ENCODE measurements at places on chromosomes 11 and 22.
A peak's percentile ranks its signal among the peaks of the same experiment; 100 is the strongest.

GRCh38 chr11:86140334-86140990 is 71.6 kb upstream of the PICALM start:
- DNase-seq = no peak

DNA sequence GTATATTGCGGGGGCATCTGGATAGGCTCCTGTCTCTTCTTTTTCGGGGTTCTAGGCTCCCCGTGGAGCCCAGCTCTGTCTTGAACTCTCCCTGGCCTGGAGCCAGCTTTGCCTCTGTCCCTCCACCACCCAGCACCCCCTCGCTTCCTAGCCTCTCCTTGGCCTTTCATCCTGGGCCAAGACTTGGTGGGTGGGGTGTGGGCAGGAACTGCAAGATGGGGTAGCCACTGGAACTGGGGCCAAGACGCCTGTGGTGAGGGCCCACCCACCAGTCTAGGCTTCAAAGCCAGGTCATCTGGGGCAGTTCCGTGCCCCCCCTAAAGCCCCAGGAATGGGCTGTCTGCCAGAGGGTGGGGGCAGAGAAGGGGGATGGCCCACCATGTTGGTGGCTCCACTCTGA is 1.7 kb upstream of the CRYBB1 start:
- no peak for DNase-seq

GRCh38 chr11:130114281-130114680 is 44.6 kb downstream of the APLP2 start:
- no peak for DNase-seq

GRCh38 chr11:95821640-95822039 is 31.3 kb downstream of the CEP57 start:
- DNase-seq = peak; percentile 85

DNA sequence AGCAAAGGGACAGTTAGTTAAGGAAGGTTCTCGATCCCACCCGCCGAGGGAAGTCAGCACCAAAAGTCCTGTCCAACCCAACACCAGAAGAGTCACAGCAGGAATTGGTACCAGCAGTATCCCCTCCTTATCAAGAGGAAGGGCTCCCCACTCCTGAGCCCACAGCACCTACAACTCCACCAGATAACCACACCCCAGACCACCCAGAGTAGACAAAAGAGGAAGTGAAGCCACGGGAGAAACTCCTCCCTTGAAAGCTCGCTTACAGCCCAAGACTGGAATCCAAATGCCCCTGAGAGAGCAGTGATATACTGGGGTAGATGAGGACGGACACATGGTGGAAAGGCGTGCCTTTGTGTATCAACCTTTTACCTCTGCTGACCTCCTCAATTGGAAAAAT is 7.3 kb upstream of the CD5 start:
- no peak for DNase-seq

GRCh38 chr11:124669193-124669592 is 4.3 kb downstream of the SIAE start:
- peak; percentile 37 for DNase-seq

GRCh38 chr11:130642994-130643393 is 194.5 kb downstream of the ADAMTS15 start:
- no peak for DNase-seq

DNA sequence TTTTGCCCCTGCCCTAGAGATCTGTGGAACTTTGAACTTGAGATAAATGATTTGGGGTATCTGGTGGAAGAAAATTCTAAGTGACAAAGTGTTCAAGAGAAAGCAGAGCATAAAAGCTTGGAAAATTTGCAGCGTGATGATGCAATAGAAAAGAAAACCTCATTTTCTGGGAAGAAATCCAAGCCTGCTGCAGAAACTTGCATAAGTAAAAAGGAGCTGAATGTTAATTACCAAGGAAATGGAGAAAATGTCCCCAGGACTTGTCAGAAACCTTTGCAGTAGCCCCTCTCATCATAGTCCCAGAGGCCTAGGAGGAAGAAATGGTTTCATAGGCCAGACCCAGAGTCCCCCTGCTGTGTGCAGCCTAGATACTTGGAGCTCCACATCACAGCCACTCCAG is 686.9 kb downstream of the FAM181B start:
- DNase-seq = no peak

GRCh38 chr11:12832480-12833224 is 158.4 kb downstream of the TEAD1 start:
- no peak for DNase-seq

DNA sequence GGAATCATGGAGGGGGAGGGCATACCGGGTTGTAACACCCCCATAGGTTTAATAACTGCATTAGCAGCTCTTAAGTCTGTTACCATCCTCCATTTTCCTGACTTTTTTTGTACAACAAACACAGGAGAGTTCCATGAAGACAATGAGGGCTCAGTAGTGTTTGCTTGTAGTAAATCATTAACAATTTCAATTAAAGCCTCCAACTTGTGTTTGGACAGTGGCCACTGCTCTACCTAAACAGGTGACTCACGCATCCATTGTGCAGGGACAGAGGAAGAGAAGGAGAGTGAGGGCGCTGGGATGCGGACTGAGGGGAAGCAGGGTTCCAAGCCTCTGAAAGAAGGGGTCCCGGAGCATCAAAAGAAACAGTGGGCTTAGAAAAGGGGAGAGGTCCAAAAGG is 21.3 kb upstream of the MTNR1B start:
- DNase-seq = no peak

- DNase-seq = no peak
These were observed 100.5 kb downstream of the PDHX start for GRCh38 chr11:35016916-35017315.

GRCh38 chr11:109338131-109338530 is 83.9 kb upstream of the C11orf87 start:
- DNase-seq = no peak

- DNase-seq = peak; percentile 64
These were observed 15.1 kb downstream of the CHRM1 start for GRCh38 chr11:62905927-62906531.

- no peak for DNase-seq
These were observed 38.8 kb downstream of the OSBPL5 start for GRCh38 chr11:3126207-3126865.

- no peak for DNase-seq
These were observed 5.9 kb upstream of the MRGPRG start for GRCh38 chr11:3224401-3225057.

- peak; percentile 30 for DNase-seq
These were observed 23.0 kb downstream of the ZFTA start for GRCh38 chr11:63745304-63746170.

- no peak for DNase-seq
These were observed 123.1 kb downstream of the MIAT start for GRCh38 chr22:26780521-26780920.

- DNase-seq = peak; percentile 48
These were observed 650 bp upstream of the NUP50 start for GRCh38 chr22:45163099-45163450.

DNA sequence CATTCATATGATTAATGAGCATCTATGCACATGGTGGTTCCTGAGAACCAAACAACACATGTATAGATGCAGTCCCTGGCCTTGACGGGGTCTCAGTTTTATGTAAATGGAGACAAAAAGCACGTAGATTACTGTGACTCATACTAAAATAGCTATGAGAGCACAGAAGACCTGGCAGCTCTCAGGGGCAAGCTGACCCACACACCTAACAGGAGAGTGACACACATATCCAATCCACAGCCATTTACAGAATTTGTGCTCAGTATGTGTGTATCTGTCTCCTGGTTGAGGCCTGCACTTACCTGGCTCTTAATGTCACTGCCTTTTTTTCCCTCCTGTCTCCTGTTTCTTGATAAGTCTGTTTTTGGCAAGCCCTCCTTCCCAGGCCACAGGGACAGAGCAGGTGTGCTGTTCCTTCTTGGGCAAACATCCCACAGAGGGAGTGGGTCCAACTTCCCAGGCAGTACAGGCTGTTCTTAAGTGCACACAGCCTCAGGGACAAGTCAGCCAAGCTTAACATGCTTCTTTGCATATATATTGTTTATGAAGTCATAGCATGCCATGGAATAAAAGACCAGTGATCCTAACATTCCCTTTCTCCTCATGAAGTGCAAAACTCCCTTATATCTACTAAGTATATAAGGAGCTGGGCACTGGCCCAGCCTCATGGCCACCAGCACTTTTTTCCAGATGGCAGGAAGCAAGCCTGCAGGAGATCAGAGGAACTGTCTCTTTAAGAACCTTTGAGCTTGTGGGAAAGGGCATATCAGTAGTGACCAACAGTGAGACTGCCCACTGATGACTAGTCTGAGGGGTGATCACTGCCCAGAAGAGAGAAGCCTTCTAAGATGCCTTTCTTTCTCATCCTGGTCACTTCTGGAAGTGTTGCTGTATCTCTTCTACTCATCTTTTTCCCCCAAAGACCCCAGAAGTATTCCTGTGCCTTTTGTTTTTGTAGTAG is 124.7 kb upstream of the CCDC90B start:
- no peak for DNase-seq

DNA sequence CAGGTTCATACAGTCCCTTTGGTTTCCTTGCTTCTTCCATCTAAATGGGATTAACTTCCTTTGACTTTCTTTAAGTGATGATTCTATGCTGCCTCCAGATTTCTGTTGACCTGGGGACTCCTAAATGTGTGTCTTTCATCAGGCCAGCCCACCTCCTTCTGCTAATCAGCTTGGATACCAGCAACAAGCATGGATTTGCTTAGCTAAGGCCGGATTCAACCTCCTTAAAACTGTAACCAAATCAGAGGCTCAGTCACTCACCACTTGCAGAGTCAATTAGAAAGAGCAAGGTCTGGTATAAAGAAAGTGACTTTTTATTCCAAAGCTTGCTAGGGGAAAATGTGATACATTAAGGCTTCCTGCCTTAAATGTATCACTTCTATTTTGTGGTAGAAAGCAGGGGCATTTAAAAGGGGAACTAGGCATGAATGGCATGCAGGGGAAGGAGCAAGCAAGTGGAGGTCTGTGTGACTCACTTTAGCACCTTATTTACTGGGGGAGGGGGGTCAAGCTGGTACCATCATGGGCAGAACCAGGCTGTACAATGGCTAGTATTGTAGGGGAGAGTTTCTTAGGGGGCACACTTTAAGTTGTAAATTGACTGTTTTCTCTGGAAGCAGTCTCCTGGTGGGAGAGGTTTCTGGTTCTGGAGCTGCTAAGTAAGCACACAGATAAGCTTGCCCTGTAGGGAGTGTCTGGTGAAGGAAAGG is 239.0 kb upstream of the PDGFD start:
- no peak for DNase-seq

- DNase-seq = peak; percentile 39
These were observed 133.0 kb upstream of the C11orf58 start for GRCh38 chr11:16605389-16605893.

DNA sequence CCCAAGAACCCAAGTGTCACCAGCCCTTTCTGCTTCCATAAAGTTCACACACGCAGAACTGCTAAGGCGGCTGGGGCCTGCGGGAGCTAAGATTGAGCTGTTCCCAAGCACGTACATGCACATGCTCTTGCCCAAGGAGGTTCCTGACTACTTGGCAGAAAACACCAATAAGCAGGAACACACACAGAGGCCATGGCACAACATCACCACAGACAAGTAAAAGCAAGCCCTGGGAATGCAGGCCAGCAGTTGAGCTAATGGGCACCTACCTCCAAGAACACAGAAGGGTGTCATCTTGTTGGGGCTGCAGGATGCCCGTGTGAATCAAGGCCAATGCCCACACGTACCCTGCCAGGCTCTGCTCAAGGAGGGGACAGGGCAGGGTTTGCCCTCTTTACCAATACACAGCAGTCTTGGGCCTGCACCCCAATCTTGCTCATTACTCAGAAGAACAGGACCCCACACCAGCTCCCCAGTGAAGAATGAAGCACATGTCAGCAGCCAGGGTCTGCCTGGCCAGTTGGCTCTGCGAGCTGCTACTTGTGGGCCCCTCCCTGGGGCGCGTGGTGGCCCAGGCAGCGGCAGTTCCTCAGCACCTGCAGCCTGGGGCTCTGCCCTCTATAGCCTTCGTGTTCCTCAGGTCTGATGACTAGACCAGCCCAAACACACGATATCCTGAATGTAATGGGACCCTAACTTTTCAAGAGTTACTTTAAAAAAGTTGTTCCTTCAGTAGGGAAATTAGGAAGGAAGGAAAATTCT is 32.3 kb upstream of the CYP2D6 start:
- no peak for DNase-seq

GRCh38 chr11:111606986-111607385 is 4.7 kb downstream of the SIK2 start:
- DNase-seq = peak; percentile 56

GRCh38 chr22:30089655-30089974 is 9.4 kb downstream of the HORMAD2 start:
- DNase-seq = peak; percentile 9

DNA sequence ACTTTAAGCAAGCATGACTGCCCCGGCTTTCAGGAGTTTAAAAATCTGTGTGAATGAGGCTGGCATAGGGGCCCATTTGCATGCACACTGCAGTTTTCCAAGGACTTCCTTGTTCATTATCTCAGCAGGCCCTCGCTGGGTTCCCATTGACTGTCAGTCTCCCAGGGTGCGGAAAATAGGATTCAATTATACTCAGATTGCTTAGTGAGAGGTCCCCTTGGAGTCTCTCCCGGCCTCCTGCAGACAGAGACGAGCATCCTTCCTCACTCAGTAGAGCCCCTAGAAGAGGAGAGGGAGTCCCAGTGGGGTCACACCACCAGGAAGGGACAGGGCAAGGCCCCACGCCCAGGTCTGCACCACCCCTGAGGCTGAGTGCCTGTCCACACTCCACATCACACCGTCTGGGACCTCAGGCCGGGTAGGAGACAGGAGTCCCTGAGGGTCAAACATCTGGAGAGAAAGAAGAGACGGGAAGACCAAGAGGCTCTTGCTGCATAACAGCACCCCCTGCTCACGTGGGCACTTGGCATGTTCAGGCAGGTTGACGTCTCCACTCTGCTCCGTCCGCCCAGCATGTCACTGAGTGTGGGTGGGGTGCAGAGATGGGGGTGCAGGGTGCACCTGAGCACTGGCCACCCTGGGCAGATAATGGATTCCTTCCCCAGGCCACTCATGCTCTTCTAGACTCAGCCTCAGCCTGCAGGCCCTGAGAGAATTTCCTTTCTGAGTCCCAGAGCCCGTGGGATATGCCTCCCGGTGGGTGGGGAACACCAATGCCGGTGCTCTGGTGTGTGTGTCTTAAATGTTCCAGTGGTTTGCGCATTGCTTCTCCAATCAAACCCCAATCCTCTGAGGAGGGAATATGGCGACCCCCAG is 58.8 kb downstream of the MCM5 start:
- no peak for DNase-seq

DNA sequence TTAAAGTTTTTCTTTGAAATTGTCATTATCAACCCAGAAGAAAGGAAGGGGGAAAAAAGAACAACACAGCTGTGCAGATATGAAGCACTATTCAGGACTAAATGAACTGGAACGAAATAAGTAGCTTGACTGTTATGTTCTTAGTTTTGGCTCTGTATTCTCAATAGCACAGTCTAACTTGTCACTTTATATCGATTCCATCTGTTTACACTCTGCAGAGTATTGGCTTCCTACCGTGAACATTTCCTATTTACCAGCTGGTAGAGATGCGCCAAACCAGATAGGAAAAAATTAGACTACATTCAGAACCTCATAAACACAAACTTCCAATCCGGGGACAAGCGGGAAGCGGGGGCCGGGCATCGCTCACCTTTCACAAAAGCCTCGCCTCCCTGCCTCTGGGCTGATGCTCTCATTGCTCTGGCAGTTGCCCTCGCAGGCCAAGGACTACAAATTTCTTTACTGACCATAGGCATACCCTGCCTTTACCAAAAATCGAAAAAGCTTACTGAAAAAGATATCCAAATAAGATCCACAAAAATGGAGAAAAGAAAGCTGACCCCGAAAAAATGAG is 66.2 kb downstream of the EFCAB6 start:
- DNase-seq = no peak

All from amniotic epithelial cell (primary cell).